ENCODE measurements at places on chromosomes 1 and 21.
A peak's percentile ranks its signal among the peaks of the same experiment; 100 is the strongest.

GRCh38 chr21:21163904-21164303, 165.7 kb downstream of the NCAM2 start:
- DNase-seq, result peak; percentile 54

GRCh38 chr1:43930168-43930948, 3.2 kb upstream of the ARTN start:
- no peak for DNase-seq

GRCh38 chr1:57238233-57238781, 185.6 kb downstream of the DAB1 start:
- no peak for DNase-seq

DNA sequence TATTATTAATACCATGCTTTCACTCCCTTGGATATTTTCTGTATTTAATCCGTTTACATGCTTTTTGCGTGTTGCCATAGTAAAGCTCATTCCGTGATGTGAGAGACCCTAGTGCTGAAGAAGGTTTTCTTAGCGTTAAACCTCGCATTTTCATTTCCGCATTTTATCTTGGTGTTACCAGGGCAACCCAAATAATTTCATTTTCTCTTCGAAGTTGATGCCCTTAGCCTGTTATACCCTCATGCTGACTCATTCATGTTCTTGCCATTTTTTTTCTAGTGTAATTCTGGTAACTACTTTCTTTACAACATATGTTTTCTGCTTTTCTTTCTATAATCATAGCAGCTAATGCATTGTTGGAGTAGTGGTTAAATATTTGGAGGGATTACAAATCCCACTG, 37.2 kb downstream of the LRRC8C start:
- DNase-seq, result no peak

DNA sequence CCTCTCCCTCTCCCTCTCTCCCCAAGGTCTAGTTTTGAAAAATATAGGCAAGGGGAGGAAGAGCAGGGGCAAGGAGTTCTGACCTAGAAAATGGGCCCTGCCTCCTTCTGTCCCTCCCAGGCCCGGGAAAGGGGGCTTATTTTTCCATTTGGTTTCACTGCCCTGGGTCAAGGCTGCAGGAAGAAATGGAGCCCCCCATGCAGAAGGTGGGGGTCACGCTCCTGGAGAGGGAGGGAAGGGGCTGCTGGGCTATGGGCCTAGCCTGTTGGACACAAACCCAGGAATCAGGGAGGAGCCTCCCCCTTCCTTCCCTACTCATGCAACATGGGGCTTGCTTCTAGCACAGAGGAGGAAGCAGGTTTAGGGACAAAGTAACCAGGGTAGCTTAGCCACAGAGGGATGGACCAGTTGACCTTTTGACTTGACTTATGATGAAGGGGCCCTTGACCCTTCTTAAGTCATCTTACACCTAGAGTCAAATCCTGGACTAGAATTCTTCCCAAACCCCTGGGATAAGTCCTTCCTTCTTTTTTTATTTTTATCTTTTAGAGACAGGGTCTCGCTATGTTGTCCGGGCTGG, 70.4 kb upstream of the SSBP3 start:
- DNase-seq, result no peak

- no peak for DNase-seq
Observed at GRCh38 chr1:28281608-28282425, 22.5 kb downstream of the SESN2 start.

GRCh38 chr1:219292341-219292740, 118.7 kb downstream of the LYPLAL1 start:
- DNase-seq, result no peak

GRCh38 chr1:32863881-32864245, 6.8 kb downstream of the FNDC5 start:
- DNase-seq, result no peak

- no peak for DNase-seq
Observed at GRCh38 chr1:182337736-182338571, 53.6 kb downstream of the GLUL start.

GRCh38 chr1:232904566-232904965, 45.8 kb upstream of the NTPCR start:
- no peak for DNase-seq

- DNase-seq, result no peak
Observed at GRCh38 chr1:93029317-93029716, 49.8 kb upstream of the MTF2 start.

- no peak for DNase-seq
Observed at GRCh38 chr1:9275161-9275560, 17.5 kb upstream of the SPSB1 start.

- no peak for DNase-seq
Observed at GRCh38 chr1:108811611-108812010, 45.3 kb downstream of the AKNAD1 start.

DNA sequence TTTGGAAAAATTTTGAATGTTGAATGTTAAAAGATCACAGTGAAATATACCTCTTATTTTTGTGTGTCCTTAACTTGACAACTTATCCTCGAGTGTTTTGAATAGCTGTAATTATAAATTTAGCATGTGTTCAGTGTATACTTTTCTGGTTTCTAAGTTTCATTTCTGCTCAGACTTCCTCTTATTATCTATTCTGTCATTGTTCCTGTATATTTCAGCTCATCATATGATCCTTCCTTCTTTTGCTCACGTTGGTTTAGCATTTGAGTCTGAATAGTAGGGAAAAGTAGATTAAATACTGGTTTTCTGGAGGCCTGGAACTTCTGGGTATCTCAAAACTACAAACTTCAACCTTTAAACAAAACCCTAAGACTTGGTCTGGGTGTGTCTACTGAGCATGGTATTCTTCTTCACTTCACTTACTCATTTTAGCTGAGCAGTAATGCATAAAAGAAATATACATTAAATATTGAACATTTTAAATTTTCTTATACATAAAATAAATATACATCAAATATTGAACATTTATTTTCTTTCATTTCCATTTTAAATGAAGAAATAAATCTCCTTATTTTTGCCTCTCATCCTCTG, 3.3 kb upstream of the ATP6V1G3 start:
- DNase-seq, result no peak

GRCh38 chr1:92577261-92577895, 90.7 kb upstream of the GFI1 start:
- DNase-seq, result no peak

DNA sequence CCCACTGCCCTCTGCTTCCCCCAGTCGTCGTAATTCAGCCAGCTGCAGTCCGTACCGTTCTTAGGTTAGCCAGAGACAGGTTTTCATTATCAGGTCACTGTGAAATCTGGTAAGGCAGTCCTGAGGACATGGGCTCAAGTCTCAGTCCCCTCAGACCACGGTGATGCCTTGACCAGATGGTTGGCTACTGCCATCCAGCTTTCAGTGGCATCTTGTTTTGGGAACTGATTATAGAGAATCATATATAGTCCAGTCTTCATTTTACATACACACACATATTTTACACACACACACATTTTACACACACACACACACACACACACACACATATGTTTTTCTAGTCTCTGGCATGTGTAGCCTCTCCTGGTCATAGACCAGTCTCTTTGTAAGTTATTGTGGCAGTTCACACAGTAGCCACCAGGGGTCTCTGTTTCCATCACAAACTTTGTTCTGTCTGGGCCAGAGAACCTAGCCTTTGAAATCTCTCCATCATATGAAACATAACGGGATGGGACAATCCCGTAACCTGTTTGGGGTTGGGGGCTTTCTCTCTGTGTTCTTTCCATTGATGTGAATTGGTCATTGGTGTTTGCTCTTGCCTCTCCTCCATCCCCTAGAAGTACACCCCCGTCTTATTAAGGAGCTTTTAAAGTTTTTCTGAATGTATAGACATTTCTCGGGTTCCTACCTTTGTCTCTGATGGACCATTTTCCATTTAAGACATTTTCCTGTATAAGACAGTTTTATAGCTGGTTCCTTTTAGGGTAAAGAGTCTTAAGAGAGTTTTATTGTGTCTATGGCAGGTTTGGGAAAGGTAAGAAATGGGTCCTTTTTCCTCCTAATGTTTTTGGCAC, 8.4 kb upstream of the IKBKE start:
- DNase-seq, result no peak

GRCh38 chr1:178273707-178274410, 180.0 kb downstream of the RASAL2 start:
- no peak for DNase-seq

DNA sequence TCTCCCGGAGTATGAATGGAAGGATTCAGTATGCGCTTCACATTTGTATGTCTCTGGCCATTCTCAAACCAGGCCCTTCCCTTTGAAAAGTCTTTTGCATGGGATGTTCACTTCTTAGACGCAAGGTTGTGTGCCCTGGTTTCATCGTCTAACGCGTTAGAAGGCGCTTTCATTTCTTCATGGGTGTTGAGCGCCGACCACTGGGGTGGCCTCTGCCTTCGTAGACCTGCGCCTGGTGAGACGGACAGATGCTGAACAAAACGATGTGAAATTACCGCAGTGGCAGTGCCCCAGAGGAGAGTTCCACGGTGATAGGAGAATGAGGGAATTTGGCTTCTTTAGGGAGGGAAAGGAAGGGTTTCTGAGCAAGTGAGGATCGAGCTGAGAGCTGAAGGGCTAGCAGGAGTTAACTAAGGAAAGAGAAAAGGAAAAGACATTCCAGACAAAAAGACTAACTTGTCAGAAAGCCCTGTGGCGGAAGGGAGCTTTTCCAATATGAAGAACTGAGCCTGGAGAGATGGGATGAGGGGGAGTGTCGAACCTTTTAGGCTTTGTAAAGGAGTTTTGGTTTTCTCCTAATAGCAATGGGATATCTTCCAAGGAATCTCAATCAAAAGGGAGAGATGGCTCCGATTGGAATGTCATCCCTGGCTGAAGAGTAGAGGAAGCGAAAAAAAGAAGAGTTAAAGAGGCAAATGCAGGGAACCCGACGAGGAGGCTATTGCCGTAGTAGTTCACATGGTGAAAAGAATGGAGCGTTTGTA, 951 bp downstream of the GGPS1 start:
- no peak for DNase-seq

DNA sequence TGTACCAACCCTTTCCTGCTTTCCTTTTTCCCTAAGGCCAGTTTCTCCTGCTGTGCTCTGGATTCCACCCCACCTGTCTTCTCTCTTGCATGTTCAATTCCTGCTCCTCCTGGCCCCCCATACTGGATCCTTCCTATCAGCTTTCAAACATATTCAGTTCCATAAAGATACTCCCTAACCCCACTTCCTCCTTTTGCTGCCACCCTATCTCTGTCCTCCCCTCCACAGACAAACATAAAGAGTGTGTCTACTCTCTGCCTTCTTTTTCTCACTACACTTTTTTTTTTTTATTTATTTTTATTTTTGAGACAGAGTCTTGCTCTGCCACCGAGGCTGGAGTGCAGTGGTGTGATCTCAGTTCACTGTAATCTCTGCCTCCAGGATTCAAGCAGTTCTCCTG, 16.9 kb upstream of the RPF1 start:
- no peak for DNase-seq

DNA sequence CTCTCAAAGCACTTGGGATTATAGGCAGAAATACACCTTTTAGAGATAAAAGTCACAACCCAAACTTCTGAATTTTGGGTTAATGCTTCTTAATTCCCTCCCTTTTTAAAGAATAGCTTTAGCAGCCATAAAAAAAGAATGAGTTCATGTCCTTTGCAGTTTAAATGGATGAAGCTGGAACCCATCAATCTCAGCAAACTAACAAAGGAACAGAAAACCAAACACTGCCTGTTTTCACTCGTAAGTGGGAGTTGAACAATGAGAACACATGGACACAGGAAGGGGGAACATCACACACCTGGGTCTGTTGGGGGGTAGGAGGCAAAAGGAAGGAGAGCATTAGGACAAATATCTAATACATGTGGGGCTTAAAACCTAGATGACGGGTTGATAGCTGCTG, 55.8 kb downstream of the SLC27A3 start:
- DNase-seq, result no peak

DNA sequence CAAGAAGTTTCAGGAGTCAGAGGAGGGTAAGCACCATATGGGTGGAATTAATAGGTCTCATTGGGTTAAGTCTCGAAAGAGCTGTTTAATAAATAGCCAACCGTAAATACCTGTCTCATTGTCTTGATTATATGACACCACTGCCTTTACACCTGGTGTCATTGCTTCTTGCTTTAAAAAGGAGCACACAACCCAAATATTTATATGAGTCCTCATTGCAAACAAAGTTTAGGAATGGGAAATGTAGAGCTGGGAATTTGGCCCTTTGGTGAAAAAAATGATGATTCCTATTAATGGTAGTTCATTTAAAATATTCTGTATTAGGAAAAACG, 2.1 kb downstream of the BACH1 start:
- no peak for DNase-seq

DNA sequence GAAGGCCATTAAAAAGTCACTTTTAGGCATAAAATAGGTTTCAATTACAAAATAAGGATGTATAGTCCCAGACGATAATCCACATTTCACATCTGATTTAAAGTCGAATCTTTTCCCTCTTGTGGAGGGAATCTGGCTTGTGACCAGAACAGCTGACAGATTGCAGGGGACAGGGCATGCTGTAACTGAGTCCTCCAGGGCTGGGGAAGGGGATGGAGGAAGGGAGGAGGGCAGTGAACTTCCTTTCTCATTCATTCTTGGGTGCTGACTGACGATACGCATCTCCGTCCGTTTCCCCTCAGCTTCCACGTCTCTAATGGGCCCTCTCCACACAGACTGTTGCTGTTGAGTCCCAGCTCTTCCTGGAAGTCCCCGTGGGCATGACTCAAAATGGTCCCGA, 108.1 kb upstream of the CSF3R start:
- DNase-seq, result no peak

GRCh38 chr1:51564124-51564523, 45.1 kb upstream of the EPS15 start:
- DNase-seq, result no peak

GRCh38 chr1:53559391-53559815, 100.2 kb downstream of the DMRTB1 start:
- DNase-seq, result no peak

Measured in HS-27A (cell line).